HCT116 (cell line): ENCODE measurements at places on chromosomes 5 and 9. TPM values are rescaled to one million over a fixed set of nuclear protein-coding genes. Genes with fewer than 3 reads are reported as not detected.

The GPX8 gene
- total RNA-seq = 36.5 TPM

The SH3PXD2B gene
- total RNA-seq = 27.5 TPM

- no peak overlapping the region for H3K27ac ChIP-seq
- H3K27me3 ChIP-seq = no peaks in the 10 kb centered on the region
These were observed 491 bp downstream of the APC start for GRCh38 chr5:112738191-112738560.

DNA sequence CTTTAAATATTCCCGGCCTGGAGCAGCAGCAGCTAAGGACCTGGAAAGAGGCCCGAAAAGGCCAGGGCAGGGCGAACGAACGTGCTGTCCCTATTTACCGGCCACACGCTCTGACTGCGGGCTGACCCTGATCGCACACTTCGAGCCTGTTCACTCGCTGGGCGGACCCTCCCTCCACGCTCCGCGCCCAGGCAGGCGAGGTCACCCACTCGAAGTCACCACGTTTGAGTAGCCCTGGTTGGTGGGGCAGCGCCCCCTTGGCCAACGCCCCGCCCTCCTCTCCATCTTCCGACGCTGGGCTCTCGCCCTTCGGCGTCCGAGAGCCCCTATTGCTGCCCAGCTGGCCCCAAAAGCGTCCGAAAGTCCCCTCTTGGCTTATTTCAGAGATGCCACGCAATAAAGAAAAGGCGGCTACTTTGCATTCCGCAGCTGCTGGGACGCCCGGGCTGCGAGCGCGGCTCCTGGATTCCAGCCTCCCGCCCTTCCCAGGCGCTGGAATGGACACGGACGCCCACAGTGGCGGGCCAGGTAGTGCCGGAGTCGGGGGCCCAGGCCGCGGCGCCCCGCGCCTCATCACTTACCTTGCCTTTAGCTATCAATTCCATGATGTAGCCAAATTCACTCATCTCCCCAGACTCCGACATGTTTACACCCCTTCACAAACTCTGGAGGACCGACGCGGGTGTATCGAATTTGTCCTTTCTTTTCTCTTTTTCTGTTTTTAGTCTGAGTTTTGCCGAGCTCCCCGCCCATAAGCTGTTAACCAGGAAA, 9.9 kb upstream of the TRIM36 start:
- no peak overlapping the region for H3K4me3 ChIP-seq
- H3K36me3 ChIP-seq = no peaks in the 10 kb centered on the region
- no peak overlapping the region for H3K27ac ChIP-seq

DNA sequence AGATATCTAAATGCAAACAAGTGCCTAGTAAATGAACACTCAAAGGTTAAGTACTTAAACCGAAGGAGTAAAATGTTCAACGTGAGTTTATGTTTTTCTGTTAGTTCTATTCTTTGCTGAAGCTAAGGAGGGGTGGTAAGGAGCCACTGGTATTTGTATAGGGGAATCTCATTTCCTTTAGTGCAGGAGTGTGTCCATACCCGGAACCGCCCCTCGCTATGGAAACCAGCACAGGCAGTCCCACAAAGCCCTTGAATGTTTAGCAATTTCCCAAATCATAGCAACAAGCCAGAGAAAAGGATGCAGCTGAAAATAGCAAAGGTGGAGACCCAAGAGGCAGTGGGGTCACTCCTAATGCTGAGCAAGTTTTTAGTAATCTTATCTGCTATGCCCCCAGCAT, 78.8 kb upstream of the STK32A start:
- no peak overlapping the region for H3K4me3 ChIP-seq
- no peaks in the 10 kb centered on the region for H3K4me1 ChIP-seq
- no peaks in the 10 kb centered on the region; the same call in 1 of the 2 replicates for H3K27me3 ChIP-seq
- H3K27ac ChIP-seq = no peak overlapping the region
- no peak for DNase-seq
- H3K36me3 ChIP-seq = no peaks in the 10 kb centered on the region

DNA sequence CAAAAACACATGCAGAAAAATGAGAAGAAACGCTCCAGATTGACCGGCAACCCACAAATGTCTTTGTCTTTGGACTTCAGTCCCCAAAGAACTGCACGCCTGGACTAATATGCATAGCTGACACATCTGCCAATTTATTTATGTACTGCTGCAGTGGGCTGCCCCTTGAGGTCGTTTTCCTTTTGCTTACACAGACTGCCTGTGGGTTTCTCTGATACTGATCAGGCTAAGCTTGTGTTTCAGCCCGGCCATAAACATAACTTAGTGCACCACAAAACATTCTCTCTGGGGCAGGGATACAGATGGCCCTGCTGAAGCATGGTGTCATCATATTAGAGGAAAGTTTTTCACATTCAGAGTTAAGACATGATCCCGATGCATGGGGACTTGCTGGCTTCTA, 75.4 kb downstream of the NUDT12 start:
- H3K4me1 ChIP-seq = no peaks in the 10 kb centered on the region
- H3K27me3 ChIP-seq = no peaks in the 10 kb centered on the region
- no peak for DNase-seq

GRCh38 chr5:169893571-169893970, 86.7 kb downstream of the INSYN2B start:
- H3K4me3 ChIP-seq = no peak overlapping the region
- peaks cover 41% of the 10 kb centered on the region for H3K27me3 ChIP-seq
- no peak overlapping the region for H3K27ac ChIP-seq
- no peaks in the 10 kb centered on the region for H3K4me1 ChIP-seq

DNA sequence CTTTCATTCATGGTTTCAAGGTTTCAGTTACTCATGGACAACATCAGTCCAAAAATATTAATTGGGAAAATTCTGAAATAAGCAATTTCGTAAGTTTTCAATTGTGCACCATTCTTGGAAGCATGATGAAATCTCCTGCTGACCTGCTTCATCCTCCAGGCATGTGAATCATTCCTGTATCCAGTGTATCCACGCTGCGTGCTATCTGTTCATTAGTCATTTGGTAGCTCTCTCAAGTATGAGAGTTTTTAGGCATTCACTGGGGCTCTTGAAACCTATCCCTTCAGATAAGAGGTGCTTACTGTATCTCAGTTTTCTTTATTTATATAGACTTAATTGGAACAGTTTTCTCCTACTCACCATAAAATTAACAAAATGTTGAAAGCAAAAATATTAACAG, 293.0 kb downstream of the CDH12 start:
- no peaks in the 10 kb centered on the region for H3K27me3 ChIP-seq
- H3K36me3 ChIP-seq = no peaks in the 10 kb centered on the region
- H3K4me3 ChIP-seq = no peak overlapping the region
- no peak overlapping the region for H3K27ac ChIP-seq
- no peaks in the 10 kb centered on the region for H3K4me1 ChIP-seq

DNA sequence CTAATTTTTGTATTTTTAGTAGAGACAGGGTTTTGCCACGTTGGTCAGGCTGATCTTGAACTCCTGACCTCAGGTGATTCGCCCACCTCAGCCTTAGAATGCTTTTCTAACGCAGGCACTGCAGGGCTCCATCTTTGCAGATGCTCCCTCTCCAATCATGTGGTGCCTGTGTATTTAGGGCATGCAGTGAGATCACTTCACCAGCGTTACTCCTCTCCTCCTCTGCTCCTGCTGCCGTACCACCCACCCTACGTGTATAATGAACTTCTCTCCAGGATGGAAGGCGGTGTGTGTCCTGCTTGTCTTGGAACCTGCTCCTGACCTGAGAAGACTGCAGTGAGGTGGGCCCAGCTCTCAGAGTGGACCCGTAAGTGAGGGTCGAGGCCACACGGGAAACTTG, 13.6 kb upstream of the CFAP157 start:
- no peaks in the 10 kb centered on the region for H3K27me3 ChIP-seq
- no peak for DNase-seq
- 0 out of 2 replicates have a peak, but pooled peaks cover under 1% of the 10 kb centered on the region for H3K4me1 ChIP-seq
- H3K36me3 ChIP-seq = 0 out of 2 replicates have a peak, but pooled peaks cover 4% of the 10 kb centered on the region

- no peak for DNase-seq
- H3K27me3 ChIP-seq = no peaks in the 10 kb centered on the region
- H3K4me3 ChIP-seq = no peak overlapping the region
- H3K36me3 ChIP-seq = no peaks in the 10 kb centered on the region
- no peak overlapping the region for H3K27ac ChIP-seq
These were observed 102.2 kb downstream of the DEPDC1B start for GRCh38 chr5:60597572-60598320.

DNA sequence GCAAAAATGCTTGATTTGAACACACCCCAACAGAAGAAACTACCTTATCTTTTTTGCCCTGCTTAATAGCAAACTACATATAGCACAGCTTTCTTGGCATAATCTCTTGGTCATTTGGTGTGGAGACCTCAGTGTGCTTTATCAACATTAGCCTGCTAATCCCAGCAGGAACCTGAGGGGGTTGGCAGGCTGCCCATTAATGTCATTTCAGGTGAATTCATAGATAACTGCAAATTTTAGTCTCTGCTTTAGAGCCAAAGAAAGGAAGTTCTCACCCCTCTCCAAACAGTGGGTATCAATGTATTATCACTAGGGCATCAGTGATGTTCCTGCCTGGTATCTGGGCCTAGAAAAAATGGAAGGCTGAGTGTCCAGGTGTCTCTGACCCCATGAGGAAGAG, 489.0 kb downstream of the NTRK2 start:
- H3K27me3 ChIP-seq = peaks cover 13% of the 10 kb centered on the region
- H3K4me3 ChIP-seq = no peak overlapping the region
- no peak for DNase-seq

DNA sequence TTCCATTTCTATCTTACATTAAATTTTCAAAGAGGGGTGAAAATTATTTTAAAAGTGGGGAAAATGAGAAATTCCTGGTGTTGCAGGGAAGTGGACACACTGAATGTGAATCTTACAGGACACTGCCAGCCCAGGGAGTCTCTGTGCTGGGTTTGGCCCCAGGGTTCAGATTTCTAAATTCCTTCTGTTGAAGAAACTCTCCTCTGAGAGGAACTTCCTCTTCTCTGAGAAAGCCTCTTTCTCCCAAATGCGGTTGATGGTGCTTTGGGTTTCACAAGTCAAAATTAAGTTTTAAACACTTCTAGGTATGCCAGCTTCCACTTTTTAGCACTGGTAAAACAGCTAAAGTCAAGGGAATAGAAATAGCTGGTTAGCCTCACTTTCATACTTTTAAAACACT, 317.9 kb upstream of the ITGA1 start:
- H3K27ac ChIP-seq = no peak overlapping the region
- no peaks in the 10 kb centered on the region for H3K4me1 ChIP-seq
- no peak overlapping the region for H3K4me3 ChIP-seq
- no peak for DNase-seq
- H3K27me3 ChIP-seq = no peaks in the 10 kb centered on the region
